ENCODE measurements at places on chromosomes 7 and 10. TPM values are rescaled to one million over a fixed set of nuclear protein-coding genes. Genes with fewer than 3 reads are reported as not detected.
A peak's percentile ranks its signal among the peaks of the same experiment; 100 is the strongest.

DNA sequence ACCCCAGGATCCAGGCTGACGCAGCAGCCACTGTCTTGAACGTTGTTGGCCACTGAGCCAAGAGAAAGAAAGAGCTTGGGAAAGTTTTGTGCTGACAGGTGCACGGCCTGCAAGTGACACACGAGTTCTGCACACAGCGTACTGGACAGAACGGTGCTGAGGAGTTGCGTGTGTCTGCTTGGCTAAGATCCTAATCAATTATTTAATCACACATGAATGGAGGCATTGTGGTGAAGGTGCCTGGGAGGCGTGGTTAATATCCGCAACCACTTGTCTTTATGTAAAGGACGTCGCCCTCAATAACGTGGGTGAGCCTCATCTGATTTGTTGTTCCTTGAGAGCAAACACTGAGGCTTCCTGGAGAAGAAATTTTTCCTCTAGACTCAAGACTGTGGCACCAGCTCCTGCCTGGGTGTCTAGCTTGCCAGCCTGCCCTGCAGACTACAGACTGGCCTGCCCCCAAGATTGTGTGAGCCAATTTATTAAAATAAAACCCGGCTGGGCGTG, 16.6 kb upstream of the GNA12 start:
- H3K4me1 ChIP-seq: peaks cover 25% of the 10 kb centered on the region
- H3K27me3 ChIP-seq: no peaks in the 10 kb centered on the region
- H3K27ac ChIP-seq: no peak overlapping the region
- no peaks in the 10 kb centered on the region for H3K36me3 ChIP-seq
- no peak overlapping the region for H3K4me3 ChIP-seq
- no peak for DNase-seq

- H3K27me3 ChIP-seq: no peaks in the 10 kb centered on the region
- peaks cover 13% of the 10 kb centered on the region for H3K36me3 ChIP-seq
- peaks cover 59% of the 10 kb centered on the region for H3K4me1 ChIP-seq
- peak overlapping the region; percentile 8 for H3K4me3 ChIP-seq
Observed at GRCh38 chr7:123725586-123726171, 23.1 kb downstream of the WASL start.

DNA sequence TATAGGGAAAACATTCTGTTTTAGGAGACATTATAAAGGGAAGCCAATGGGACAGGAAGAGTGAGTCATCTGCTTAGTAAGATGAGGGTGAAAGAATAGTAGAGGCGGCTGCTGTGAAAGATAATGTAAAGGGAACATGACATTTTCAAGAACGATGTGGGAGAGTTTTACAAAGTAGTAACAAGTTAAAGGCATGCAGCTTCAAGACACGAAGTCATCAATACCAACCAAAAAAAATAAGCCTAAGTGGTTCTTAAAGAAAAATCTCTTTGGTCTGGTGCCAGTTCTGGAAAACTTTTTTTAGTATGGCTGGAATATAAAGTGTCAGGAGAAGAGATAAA, 6.1 kb downstream of the GSTO1 start:
- peaks cover 77% of the 10 kb centered on the region for H3K36me3 ChIP-seq
- H3K27me3 ChIP-seq: no peaks in the 10 kb centered on the region
- DNase-seq: no peak
- H3K4me3 ChIP-seq: peak overlapping the region; percentile 62
- H3K27ac ChIP-seq: peak overlapping the region; percentile 68

The MRPS33 gene
- 52.2 TPM for total RNA-seq

DNA sequence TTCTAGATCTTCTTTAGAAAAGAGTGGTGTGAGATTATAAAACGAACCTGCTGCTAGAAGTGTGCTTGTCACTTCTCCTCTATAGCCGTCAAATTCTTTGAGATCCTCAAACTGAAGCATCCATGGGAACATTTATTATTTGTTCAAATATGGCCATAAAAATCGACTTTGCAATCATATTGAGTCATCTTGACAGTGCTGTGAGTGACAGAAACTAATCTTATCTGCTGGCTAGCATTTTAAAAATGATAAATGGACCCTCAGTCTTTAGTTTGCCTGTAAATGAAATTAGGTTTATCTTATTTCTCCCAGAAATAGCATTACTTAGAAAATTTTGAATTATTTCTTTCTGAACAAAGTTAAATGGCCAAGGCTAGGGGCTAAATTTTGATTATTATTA, 290.8 kb downstream of the EXOC4 start:
- no peaks in the 10 kb centered on the region for H3K27me3 ChIP-seq
- H3K27ac ChIP-seq: no peak overlapping the region
- peaks cover 19% of the 10 kb centered on the region for H3K36me3 ChIP-seq
- H3K4me3 ChIP-seq: no peak overlapping the region

- no peak overlapping the region for H3K27ac ChIP-seq
- peaks cover 62% of the 10 kb centered on the region for H3K4me1 ChIP-seq
- H3K27me3 ChIP-seq: no peaks in the 10 kb centered on the region
- DNase-seq: no peak
- peaks cover 5% of the 10 kb centered on the region for H3K36me3 ChIP-seq
Observed at GRCh38 chr7:135463908-135464307, 46.0 kb downstream of the CNOT4 start.

DNA sequence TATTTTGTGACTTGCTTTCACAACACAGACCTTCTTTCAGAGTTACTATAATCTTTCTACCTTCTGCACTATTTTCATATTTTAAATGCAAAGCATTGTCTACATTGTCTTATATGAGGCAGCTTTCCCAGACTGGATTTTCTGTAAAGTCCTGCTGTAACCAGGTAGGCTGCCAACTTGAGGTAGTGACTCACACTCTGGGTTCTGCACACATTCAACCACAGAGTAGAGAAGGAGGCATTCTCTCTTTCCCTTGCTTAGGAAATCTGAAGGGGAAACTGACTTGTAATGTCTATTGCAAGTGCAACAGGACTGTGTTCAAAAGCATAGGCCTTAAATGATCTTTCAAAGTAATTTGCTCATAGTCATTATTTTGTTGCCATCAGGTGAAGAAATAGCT, 461.4 kb downstream of the GRM8 start:
- H3K27ac ChIP-seq: no peak overlapping the region
- peaks cover 10% of the 10 kb centered on the region for H3K27me3 ChIP-seq
- DNase-seq: no peak
- H3K4me3 ChIP-seq: no peak overlapping the region
- no peaks in the 10 kb centered on the region for H3K36me3 ChIP-seq
- no peaks in the 10 kb centered on the region for H3K4me1 ChIP-seq

GRCh38 chr7:155268921-155269650, 28.6 kb upstream of the INSIG1 start:
- no peaks in the 10 kb centered on the region for H3K4me1 ChIP-seq
- no peak overlapping the region for H3K4me3 ChIP-seq
- H3K36me3 ChIP-seq: no peaks in the 10 kb centered on the region
- no peaks in the 10 kb centered on the region for H3K27me3 ChIP-seq

The ABLIM1 gene
- total RNA-seq: 430 TPM

DNA sequence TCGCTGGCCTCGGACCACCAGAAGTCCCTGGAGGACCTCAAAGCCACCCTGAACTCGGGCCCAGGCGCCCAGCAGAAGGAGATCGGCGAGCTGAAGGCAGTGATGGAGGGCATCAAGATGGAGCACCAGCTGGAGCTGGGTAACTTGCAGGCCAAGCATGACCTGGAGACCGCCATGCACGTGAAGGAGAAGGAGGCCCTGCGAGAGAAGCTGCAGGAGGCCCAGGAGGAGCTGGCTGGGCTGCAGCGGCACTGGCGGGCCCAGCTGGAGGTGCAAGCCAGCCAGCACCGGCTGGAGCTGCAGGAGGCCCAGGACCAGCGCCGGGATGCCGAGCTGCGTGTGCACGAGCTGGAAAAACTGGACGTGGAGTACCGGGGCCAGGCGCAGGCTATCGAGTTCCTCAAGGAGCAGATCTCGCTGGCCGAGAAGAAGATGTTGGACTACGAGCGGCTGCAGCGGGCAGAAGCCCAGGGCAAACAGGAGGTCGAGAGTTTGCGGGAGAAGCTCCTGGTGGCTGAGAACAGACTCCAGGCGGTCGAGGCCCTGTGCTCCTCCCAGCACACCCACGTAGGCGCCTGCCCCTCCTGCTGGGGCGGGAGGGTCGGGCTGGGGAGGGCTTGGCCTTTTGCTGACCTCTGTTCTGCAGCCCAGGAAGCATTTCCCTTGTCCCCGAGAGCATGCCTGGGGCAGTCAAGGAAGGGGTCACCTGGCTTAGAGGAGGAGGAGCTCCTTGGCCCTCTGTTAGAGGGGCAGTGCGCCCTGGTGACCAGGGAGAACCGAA, 77.3 kb upstream of the GTF2IRD1 start:
- no peaks in the 10 kb centered on the region for H3K27me3 ChIP-seq
- H3K27ac ChIP-seq: no peak overlapping the region
- peaks cover 3% of the 10 kb centered on the region for H3K4me1 ChIP-seq

The GLI3 gene
- total RNA-seq: not detected

DNA sequence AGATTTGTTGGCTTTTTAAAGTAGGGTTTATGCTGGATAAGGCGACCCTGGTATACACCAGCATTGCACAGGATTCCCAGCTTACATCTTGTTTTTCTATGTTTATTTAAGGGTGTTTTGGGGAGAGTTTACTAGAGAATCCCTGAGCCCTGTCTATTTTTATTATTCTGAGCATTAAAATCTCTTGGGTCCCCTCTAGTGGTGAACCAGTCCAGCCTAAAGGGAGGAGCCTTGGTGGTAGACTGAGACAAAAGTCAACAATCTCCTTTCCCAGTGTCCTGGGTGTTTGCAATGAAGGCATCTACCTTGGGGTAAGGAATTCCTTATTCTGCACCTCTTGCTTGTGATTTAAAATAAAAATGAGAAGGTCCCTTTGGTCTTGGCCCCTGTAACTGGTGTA, 38.2 kb downstream of the ANTXRL start:
- peak; percentile 16 for DNase-seq
- H3K27ac ChIP-seq: no peak overlapping the region
- no peaks in the 10 kb centered on the region for H3K27me3 ChIP-seq
- H3K4me3 ChIP-seq: no peak overlapping the region
- H3K36me3 ChIP-seq: no peaks in the 10 kb centered on the region

The TNS3 gene
- 1.6 TPM for total RNA-seq

DNA sequence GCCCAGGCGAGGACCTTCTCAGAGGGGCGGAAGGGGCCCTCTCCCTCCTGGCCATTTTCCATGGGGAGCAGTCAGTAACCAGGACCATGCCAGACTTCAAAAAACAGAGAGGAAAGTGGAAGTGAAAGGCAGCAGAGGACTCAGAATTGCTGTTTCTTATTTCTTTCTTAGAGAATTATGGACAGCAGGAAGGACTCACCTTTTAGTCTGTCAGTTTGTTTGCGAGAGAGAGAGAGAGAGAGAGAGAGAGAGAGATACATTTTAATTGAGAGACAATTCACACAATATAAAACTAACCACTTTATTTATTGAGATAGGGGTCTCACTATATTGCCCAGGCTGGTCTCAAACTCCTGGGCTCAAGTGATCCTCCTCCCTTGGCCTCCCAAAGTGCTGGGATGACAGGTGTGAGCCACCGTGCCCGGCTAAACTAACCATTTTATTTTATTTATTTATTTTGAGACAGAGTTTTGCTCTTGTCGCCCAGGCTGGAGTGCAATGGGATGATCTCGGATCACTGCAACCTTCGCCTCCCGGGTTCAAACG, 24.5 kb downstream of the SCD start:
- H3K27ac ChIP-seq: peak overlapping the region; percentile 97
- peak overlapping the region; percentile 84 for H3K4me3 ChIP-seq
- no peaks in the 10 kb centered on the region for H3K27me3 ChIP-seq
- no peaks in the 10 kb centered on the region for H3K36me3 ChIP-seq

DNA sequence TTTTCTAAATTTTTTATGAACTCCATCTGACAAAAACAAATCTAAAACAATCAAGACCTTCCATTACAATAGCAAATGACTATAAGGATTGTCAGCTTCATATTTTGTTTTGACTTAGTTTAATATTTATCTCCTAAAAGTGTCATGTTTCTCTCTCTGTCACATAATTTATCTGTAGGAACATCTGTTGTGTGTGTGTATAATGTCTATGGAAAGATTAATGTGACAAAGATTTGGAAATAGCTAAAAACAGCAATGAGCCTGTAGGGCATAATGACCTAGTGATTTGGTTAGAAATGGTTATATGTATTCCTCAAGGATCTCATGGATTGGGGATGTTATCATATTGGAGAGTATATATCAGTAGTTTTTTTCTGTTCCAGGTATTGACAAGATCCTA, 69.6 kb upstream of the MDFIC start:
- no peak overlapping the region for H3K4me3 ChIP-seq
- no peak for DNase-seq
- H3K27me3 ChIP-seq: peaks cover 3% of the 10 kb centered on the region
- H3K27ac ChIP-seq: no peak overlapping the region
- no peaks in the 10 kb centered on the region for H3K4me1 ChIP-seq

- no peak overlapping the region for H3K4me3 ChIP-seq
- no peak overlapping the region for H3K27ac ChIP-seq
- no peaks in the 10 kb centered on the region for H3K36me3 ChIP-seq
- DNase-seq: no peak
- H3K27me3 ChIP-seq: no peaks in the 10 kb centered on the region
- no peaks in the 10 kb centered on the region for H3K4me1 ChIP-seq
Observed at GRCh38 chr7:70520611-70521010, 611.3 kb upstream of the GALNT17 start.

The PDE6C gene
- total RNA-seq: not detected

The ENTPD1 gene
- 1.6 TPM for total RNA-seq

The OR2A1 gene
- total RNA-seq: not detected

DNA sequence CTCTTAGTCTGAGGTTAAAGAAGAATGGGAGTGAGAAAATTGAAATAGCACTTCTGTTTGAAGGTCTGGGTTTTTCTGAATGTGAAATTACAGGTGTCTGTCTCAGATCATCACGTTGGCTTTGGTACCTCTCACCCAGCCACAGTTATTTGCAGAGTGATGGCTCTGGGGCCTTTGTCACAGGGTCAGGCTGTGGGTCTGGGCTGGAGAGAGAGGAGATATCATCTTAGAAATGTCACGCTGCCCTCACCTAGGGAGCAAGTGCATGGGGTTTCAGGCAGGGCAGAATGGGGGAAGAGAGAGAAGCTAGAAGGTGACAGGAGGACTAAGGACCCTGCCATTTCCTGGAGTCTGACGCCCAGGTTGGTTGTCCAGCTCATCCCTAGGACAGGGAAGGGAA, 127.2 kb downstream of the CFAP58 start:
- H3K4me3 ChIP-seq: no peak overlapping the region
- no peaks in the 10 kb centered on the region for H3K36me3 ChIP-seq
- no peaks in the 10 kb centered on the region for H3K4me1 ChIP-seq
- no peaks in the 10 kb centered on the region for H3K27me3 ChIP-seq
- no peak for DNase-seq

GRCh38 chr7:30181211-30181610, 46.4 kb downstream of the MTURN start:
- no peaks in the 10 kb centered on the region for H3K36me3 ChIP-seq
- no peak overlapping the region for H3K4me3 ChIP-seq
- no peaks in the 10 kb centered on the region for H3K27me3 ChIP-seq
- no peak overlapping the region for H3K27ac ChIP-seq

- H3K27ac ChIP-seq: no peak overlapping the region
- no peaks in the 10 kb centered on the region for H3K27me3 ChIP-seq
- no peak overlapping the region for H3K4me3 ChIP-seq
- no peaks in the 10 kb centered on the region for H3K36me3 ChIP-seq
- H3K4me1 ChIP-seq: no peaks in the 10 kb centered on the region
Observed at GRCh38 chr7:88866265-88866863, 70.8 kb upstream of the TEX47 start.

DNA sequence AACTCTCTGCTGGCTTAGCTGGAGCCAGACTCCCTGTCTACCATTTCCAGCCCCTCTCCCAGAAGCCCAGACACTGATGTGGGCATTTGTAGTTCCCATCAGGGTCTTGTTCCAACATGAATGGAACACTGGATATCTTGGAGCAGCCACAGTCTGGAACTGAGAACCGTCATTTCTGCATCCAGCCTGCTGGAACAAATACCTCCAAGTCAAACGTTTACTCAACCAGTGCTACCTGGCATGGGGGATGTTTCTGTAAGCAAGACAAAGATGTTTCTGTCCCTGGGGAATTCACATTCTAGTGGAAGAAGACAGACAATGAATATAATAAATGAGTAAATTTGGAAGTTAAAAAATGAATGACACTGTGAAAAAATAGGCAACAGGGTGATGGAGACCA, 70.8 kb upstream of the ZNF438 start:
- no peak for DNase-seq
- no peak overlapping the region for H3K4me3 ChIP-seq
- no peaks in the 10 kb centered on the region for H3K27me3 ChIP-seq

Data from naive thymus-derived CD8-positive, alpha-beta T cell (primary cell).